ENCODE measurements at places on chromosomes 4 and X. TPM values are rescaled to one million over a fixed set of nuclear protein-coding genes. Genes with fewer than 3 reads are reported as not detected.

GRCh38 chr4:118798658-118799057 lies 37.3 kb downstream of the SEC24D start:
- DNase-seq = no peak

- peak; percentile 26 for DNase-seq
These were observed 15.6 kb downstream of the ALPK1 start for GRCh38 chr4:112312610-112313239.

GRCh38 chr4:121698236-121698671 lies 1.5 kb upstream of the ANXA5 start:
- no peak for DNase-seq

DNA sequence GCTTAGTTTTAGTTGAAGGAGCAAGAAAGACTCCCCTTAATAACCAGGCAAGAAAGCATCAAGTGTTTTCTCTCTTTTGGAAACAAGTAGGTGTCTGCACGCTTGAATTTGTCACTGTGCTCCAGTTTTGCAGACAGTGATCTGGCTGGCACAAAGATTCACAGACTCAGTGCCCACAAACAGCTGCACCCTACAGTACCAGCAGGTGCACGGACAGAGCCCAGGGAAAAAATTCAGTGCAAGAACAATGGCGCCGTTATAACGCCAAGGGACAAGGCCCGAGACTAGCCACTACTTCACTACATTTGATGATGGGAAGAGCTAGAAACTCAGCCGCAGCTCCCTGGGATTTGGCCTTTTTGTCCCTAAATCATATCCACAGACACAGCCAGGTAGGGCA lies 56.0 kb downstream of the ZNF827 start:
- DNase-seq = peak; percentile 70

ARHGEF38 gene
- not detected for polyA plus RNA-seq

- peak; percentile 90 for DNase-seq
These were observed 5.7 kb downstream of the SH3BP2 start for GRCh38 chr4:2798399-2799223.

- DNase-seq = no peak
These were observed 863.3 kb downstream of the CENPC start for GRCh38 chr4:66681962-66682361.

AADAT gene
- 11.5 TPM for polyA plus RNA-seq

DNA sequence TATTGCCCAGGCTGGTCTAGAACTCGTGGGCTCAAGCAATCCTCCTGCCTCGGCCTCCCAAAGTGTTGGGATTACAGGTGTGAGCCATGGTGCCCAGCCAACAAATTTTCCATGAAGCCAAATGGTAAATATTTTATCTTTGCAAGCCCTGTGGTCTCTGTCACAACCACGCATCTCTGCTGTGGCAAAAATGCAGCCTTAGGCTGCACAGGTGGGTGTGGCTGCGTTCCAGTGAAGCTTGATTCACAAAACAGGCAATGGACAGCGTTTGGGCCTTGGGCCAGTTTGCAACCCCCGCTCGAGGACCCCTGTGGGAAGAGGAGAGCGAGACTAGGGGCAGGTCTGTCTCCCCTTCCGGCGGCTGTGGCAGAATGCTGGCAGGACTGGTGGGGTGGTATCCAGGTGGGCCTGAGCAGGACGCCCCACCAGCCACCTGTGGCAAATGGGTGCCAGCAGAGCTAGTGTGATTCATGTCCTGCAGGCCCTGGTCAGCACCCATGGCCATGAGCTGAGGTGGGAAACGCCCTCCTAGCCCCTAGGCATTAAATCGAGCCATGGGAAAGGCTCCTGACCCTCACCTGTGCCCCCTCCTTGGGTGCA lies 19.7 kb downstream of the HTRA3 start:
- DNase-seq = no peak

GRCh38 chrX:93874554-93874953 lies 200.5 kb downstream of the FAM133A start:
- DNase-seq = peak; percentile 6

DNA sequence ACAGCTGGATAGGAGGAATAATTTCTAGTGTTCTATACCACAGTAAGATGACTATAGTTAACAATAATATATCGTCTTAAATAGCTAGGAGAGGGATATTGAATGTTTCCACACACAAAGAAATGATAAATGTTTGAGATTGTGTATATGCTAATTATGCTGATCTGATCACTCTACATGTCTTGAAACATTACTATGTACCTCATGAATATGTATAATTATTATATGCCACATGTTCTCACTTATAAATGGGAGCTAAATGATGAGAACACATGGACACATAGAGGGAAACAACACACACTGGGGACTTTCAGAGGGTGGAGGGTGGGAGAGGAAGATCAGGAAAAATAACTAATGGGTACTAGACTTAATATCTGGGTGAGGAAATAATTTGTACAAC lies 53.2 kb upstream of the MAGEA4 start:
- no peak for DNase-seq

FMR1NB gene
- not detected for polyA plus RNA-seq

DNA sequence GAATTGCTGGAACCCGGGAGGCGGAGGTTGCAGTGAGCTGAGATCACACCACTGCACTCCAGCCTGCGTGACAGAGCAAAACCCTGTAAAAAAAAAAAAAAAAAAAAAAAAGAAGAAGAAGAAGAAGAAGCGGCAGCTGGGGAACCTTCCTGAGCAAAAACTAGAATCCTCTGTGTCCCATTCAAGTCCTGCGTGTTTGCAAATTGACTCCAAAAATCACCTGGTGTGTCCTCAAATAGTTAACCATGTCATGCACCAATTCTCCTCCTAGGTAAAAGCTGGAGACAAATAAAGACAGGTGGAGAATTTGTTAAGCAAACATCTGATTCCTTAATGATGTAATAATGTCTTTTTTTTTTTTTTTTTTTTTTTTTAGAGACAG lies 31.9 kb upstream of the ASMTL start:
- no peak for DNase-seq

- DNase-seq = no peak
These were observed 74.8 kb downstream of the STARD8 start for GRCh38 chrX:68721991-68722860.

DNA sequence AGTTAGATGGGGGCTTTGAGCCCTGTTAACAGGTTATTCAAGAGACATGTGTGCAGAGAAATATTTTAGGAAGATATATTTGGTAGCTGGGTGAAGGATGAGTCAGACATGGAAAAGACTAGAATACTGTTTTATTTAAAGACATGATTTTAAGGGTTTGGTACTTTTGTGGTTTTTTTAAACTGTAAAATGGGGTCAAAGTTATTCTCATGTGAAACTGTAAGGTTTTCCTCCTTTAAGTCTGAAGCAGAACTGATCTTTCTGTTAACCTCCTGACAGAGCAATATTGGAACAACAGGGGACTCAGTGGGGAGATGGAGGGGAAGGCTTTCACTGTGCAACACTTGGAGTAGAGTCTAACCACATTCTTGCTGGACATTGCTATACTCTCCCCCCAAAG lies 112.4 kb upstream of the LSM6 start:
- DNase-seq = no peak

GRCh38 chr4:184851200-184851541 lies 25.4 kb upstream of the ACSL1 start:
- DNase-seq = peak; percentile 50

NAA11 gene
- polyA plus RNA-seq = 0.50 TPM

DNA sequence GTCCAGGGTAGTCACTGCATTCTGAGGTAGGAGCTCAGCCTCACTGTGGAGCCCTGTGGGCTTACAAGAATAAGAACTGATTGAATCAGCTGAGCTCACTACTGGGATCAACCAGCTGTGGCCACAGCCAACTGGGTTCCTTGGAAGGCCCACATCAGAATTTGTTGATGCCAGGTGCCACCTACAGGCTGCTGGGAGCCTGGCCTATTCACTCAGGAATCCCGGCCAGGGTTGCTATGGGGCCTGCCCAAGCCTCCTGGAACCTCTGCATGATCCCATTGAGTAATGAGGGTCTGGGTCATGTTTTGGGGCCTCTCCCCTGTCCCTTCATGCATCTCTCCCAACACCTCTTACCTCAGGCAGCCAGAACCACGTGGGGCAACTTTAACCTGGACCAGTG lies 53.9 kb upstream of the KIAA1210 start:
- no peak for DNase-seq

GRCh38 chr4:185171373-185172071 lies 28.5 kb downstream of the SLC25A4 start:
- no peak for DNase-seq

- no peak for DNase-seq
These were observed 76.6 kb downstream of the USO1 start for GRCh38 chr4:75800972-75801371.

GRCh38 chrX:15334561-15334960 lies 762 bp downstream of the PIGA start:
- peak; percentile 16 for DNase-seq

GRCh38 chr4:126794363-126794762 lies 838.4 kb upstream of the INTU start:
- no peak for DNase-seq

TIGD4 gene
- polyA plus RNA-seq = 2.8 TPM

GRCh38 chr4:40562681-40563080 lies 67.0 kb downstream of the RBM47 start:
- no peak for DNase-seq

DNA sequence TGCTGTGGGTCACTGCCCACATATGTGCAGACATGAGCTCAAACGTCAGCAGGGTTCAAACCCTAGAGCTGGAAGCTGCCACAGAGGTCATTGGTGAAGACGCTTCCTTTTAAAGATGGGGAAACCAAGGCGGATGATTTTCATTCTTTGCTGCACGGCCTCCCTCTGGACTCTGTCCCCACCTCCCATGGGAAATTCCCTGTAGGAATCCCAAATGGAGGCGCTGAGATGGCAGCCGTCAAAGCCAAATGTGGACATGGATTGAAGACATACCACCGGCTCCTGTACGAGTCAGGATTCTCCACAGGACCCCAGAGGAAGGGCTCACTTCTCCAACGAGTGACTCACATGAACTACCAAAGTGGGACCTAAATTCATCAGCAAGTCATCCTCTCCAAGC lies 286.4 kb downstream of the CRLF2 start:
- no peak for DNase-seq

DNA sequence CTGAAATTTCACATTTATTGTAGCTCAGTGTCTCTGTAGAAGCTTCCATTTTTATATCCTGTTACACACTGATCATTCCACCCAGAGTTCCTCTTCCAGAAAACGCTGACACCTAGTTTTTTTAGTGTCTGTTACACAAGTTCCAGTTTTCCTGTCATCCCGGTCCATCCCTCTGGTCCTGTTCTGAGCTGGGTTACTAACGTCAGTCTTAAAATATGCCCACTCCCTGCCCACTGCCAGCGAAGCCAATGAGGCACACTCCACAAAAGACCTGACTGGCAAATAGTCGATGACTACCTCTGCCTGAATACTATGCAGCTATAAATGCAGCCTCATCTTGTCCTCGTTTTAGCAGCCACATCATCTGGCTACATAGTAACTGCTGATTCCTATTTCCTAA lies 30.9 kb upstream of the DDX3X start:
- DNase-seq = peak; percentile 24

DNA sequence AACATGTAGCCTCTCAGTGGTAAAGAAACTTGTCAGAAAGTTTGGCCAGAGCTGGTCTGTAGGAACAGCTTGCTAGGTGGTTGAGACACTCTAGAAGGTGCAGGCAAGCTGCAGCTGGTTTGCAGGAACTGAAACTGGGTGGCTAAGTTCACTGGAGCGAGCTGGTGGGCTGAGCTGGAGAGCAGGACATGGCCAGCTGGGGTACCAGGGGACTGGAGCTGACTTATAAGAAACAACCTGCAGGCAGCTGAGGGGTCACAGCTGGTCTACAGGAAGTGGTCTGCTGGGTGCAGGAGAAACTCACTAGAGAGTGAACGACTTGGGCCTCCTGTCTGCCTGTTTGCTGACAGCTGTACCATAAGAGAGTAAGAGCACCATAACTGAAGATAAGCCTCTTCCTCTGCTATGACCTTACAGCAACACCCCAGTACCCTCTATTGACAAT lies 157.1 kb upstream of the LNX1 start:
- DNase-seq = peak; percentile 9

- DNase-seq = no peak
These were observed 93.0 kb downstream of the FAM53A start for GRCh38 chr4:1591107-1591506.

DNA sequence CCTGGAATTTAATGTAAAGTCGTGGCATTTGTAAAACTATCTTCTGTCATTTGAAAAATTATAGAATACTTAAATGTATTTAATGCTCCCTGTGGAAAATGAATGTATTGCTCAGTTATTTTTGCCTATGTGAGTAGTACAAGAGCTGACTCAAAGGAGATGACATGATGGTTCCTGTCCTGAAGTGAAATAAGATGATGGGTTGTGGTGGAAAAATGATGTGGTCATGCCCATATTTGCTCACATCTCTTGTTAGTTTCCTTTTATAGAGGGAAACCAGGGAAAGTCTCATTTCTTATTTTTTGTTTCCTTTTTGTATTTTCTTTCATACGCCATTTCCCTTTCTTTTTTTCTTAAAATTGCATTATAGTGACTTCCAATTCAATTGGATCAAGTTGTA lies 23.7 kb downstream of the PLS3 start:
- peak; percentile 24 for DNase-seq

GRCh38 chrX:10110984-10111363 lies 45.8 kb upstream of the CLCN4 start:
- DNase-seq = peak; percentile 37

GRCh38 chr4:119035951-119036737 lies 99.5 kb upstream of the MYOZ2 start:
- peak; percentile 23 for DNase-seq

PPP2R2C gene
- polyA plus RNA-seq = 0.23 TPM

- no peak for DNase-seq
These were observed 1758.4 kb upstream of the AGA start for GRCh38 chr4:179200681-179201080.

DNA sequence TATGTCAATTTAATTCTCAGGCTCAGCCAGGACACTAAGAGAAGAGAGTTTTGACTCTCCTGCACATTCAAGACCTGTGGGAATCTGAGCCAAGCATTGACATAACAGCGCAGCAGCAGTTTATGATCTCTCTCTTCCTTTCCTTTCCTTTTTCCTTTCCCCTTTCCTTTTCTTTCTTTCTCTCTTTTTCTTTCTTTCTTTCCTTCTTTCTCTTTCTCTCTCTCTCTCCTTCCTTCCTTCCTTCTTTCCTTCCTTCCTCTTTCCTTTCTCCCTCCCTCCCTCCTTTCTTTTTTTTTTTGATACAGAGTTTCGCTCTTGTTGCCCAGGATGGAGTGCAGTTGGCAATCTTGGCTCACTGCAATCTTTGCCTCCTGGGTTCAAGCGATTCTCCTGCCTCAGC lies 21.6 kb downstream of the SAT1 start:
- DNase-seq = no peak

- peak; percentile 34 for DNase-seq
These were observed 95.5 kb downstream of the TENM3 start for GRCh38 chr4:182338746-182339145.

DNA sequence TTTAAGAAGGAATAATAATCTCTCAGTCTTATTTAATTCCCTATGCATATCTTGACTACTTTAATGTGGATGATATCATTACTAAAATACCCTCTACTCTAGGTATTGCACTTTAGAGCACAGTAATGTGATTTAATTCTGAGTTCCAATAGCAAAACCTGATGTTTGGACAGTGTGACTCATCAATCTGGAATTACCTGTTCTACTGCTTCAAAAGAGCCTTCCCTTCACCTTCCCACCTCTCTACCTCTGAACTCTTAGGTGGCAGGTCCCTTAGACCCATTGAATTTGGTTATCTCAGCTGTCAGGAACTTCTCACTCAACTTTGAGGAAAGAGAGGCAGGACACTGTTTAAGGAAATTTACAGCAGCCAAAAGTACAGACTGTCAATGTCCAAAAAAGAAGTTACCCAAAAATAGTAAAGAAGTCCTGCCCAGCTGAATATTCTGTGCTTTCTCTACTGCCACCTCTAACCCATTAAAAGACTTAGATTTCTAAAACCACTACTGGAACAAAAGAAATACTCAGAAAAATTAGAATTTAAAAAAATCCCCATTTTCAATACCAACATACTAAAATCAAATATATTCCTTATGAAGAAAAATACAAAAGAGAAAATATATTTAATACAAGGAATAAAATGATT lies 123.1 kb upstream of the GPM6A start:
- no peak for DNase-seq
